Cerebellar nuclear complex (tissue), 1 donor: ENCODE measurements at places on chromosomes 12 and 14.

DNA sequence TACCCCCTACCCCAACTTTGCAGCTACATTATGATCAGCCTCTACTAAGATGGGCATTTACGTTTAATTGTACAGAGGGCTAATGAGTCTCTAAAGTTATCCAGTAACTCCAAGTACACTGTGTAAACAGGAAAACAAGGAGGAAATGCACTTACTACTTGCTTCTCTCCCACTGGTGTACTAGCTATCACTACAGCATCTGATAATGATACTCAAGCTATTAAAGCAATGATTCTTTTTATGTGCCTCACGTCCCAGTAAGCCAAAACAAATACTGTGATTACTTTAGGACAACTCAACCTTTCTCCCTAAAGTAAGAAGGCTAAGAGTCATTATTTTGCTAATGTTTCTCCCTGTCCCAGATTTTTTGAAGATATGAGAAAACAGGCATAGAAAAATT is 128.6 kb upstream of the CCDC175 start:
- DNase-seq = no peak

DNA sequence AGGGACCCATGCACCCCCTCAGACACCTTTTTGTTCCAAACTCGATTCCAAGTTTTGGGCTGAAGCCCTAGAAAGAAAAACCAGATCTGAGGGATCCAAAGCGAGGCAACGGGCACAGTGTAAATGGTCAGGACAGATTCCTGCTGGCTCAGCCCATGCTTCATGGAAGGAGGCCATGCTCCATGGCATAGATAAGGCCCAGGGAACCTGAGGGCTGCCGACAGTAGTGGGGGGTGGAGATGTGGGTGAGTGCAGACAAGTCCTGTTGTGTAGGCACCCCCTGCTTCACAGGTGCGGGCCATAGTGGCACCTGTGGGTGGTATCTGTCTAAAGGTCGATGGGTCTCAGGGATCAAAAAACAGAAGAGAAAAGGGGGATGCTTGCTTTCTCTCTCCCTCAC is 42.1 kb downstream of the TNFAIP2 start:
- DNase-seq = no peak

- no peak for DNase-seq
These were observed 70.7 kb downstream of the RASSF9 start for GRCh38 chr12:85765453-85765869.

DNA sequence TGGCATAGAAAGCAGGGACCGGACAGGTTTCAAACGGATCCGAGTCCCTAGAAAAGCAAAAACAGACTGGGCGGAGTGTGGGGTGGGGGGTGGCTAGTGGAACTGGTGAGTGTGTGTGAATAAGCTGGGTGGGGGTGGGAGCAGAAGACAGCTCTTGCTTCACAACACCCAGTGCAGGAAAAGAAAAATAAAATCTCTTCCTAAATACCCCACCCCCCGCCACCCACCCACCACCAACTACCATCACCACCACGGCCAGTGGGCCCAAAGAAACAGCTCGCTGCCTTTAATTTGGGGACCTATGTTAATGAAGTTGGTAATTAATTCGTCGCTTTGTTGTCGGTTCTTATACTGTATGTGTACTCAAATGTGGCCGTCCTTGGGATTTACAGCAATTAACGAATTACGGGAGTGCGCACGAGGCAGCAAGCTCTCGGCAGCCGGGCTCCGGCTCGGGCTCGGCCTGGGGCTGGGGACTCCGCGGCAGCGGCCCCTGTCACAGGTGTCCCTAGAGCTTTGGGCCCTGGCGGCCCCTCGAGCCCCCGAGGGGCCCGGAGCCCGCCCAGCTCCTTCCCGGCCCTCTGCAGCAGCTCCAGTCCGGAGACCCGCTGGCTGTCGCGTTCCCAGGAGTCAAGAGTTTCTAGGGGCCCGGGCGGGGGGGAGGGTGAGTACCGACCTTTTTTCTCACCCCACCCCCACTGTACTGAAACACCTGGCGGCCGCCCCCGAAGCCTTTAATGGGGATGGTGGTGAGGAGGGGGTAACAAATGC is 1.5 kb upstream of the OTX2 start:
- no peak for DNase-seq

GRCh38 chr14:25406818-25407217 is 356.9 kb upstream of the STXBP6 start:
- no peak for DNase-seq

DNA sequence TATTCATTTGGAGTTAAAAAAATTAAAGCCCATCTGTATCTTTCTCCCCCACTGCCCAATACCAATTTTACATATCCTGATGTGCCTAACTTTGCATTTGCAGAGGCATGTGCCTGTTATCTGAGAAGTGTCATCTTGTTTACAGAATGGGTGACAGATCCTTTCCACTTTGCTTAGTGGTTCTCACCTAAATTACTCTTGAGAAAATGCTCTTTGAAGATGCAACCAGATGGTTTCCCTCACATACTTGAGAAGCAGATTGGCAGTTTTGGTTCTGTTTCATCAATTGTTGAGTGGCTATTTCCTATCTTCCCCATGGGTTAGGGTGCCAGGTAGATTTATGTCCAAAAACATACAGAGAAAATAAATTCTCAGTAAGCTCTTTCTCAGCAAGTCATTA is 1051.4 kb upstream of the ATXN7L3B start:
- no peak for DNase-seq

GRCh38 chr12:48145981-48146380 is 11.3 kb downstream of the ASB8 start:
- no peak for DNase-seq

DNA sequence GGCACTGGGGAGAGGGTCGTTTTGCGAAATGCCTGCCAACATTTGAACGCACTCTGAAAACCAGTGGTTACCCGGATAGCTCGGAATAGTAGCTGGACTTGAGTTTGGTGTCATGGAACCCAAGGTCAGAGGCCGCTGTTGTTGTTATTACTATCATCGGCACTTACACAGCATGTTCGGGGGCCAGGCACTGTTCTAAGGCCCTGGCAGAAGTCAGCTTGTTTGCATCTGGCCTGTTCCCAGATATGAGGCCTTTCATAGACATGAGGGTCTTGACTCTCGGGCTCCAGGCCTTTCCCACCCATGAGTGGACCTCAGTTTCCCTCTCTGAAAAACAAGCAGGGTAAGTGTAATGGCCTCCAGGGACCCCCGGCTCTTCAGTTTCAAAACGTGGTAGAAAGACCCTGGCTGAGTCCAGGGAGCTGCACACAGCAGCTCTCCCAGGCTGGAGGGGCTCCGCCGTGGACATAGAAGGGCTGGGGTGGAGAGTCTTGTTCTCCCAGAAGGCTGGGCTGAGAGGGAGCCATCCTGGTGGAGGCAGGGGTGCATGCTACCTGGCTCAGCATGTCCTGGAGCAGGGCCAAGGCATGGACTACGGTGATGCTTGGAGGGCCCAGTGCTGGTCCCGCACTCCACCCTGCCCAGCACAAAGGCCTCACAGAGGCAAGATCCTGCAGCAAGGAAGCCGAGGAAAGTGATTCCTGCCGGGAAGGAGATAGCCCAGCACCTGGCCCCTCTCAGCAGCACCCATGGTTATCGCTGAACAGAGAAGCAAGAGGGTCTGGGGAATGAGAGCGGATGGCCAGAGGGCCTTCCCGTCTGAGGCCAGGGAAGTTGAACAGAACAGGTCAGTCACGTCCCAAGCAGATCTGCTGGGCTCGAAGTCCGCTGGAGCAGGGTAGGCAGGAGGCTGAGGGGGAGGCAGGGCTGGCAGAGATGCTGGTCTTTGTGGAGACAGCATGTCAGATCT is 63.5 kb upstream of the C14orf180 start:
- DNase-seq = no peak

DNA sequence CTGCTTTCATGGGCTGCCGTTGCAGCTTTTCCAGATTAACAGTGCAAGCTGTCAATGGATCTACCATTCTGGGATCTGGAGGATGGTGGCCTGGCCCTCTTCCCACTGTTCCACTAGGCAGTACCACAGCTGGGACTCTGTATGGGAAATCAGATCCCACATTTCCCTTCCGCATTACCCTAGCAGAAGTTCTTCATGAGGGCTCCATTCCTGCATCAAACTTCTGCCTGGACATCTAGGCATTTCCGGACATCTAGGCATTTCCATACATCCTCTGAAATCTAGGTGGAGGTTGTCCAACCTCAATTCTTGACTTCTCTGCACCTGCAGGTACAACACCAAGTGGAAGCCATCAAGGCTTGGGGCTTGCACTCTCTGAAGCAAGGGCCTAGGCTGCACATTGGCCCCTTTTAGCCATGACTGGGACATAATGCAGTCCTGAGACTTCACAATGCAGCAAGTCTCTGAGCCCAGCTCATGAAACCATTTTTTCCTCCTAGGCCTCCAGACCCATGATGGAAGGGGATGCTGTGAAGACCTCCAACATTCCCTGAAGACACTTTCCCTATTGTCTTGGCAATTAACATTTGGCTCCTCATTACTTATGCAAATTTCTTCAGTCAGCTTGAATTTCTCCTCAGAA is 863.3 kb downstream of the C12orf50 start:
- no peak for DNase-seq

DNA sequence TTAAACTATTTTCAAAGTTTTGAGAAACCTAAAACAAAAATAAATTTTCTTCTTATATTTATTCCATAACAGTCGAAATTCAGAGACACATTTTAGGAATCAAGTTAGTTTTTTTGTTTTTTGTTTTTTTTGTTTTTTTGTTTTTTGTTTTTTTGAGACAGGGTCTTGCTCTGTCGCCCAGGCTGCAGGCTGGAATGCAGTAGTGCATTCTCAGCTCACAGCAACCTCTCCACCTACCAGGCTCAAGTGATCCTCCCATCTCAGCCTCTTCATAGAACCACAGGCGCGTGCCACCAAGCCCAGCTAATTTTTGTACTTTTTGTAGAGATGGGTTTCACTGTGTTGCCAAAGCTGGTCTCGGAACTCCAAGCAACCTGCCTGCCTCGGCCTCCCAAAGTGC is 18.5 kb upstream of the DNAAF2 start:
- DNase-seq = no peak

- DNase-seq = no peak
These were observed 91.7 kb upstream of the BMP4 start for GRCh38 chr14:54048311-54048710.

DNA sequence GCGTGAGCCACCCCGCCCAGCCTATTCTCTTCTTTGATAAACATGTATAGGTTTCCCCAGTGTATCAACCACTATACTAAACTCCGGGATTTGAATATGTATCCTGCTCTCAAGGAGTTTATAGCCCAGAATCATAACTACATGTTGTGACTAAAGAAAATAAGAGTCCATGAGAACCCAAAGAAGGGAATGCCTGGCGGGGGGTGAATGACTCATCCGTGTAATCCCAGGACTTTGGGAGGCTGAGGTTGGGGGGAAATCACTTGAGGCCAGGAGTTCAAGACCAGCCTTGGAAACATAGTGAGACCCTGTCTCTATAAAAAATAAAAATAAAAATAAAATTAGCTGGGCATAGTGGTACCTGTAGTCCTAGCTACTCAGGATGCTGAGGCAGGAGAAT is 57.2 kb downstream of the SIX6 start:
- DNase-seq = no peak
